ENCODE measurements at places on chromosomes 3 and 15.

- no peak for DNase-seq
Measured at GRCh38 chr3:24373198-24373959, 121.3 kb downstream of the THRB start.

DNA sequence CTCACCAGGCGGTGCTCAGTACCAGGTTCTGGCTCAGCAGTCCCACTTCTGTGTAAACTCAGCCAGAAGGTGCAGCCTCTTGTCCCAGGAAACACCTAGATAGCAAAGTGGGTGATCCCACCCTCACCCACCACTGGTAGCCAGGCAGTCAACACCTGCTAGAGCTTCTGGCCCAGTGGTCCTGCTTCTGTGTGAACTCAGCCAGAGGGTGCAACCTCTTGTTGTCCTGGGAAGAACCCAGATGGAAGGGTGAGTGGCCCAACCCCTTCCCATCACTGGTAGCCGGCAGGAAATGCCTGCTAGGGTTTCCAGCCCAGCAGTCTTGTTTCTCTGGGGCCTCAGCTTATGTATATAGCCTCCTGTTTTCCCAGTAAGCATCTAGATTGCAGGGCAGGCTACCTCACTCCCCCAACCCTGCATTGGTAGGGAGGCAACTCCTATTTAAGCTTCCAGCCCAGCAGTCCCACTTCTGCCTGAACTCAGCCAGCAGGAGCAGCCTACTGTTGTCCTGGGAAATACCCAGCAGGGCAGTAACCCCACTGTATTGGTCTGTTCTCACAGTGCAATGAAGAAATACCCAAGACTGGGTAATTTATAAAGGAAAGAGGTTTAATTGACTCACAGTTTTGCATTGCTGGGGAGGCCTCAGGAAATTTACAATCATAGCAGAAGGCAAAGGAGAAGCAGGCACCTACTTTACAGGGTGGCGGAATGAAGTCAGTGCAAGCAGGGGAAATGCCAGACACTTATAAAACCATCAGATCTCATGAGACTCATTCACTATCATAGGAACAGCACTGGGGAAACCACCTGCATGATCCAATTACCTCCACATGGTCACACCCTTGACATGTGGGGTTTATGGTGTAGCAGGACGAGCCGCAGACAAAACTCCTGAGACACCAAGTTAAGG lies 110.6 kb downstream of the DTWD1 start:
- no peak for DNase-seq

GRCh38 chr3:87209111-87209510 lies 18.0 kb upstream of the CHMP2B start:
- no peak for DNase-seq

- DNase-seq = no peak
Measured at GRCh38 chr3:88542916-88543315, 393.2 kb downstream of the C3orf38 start.

- no peak for DNase-seq
Measured at GRCh38 chr3:160748231-160748630, 7.8 kb upstream of the PPM1L start.

GRCh38 chr3:97297032-97297431 lies 467.5 kb upstream of the ARL6 start:
- no peak for DNase-seq

DNA sequence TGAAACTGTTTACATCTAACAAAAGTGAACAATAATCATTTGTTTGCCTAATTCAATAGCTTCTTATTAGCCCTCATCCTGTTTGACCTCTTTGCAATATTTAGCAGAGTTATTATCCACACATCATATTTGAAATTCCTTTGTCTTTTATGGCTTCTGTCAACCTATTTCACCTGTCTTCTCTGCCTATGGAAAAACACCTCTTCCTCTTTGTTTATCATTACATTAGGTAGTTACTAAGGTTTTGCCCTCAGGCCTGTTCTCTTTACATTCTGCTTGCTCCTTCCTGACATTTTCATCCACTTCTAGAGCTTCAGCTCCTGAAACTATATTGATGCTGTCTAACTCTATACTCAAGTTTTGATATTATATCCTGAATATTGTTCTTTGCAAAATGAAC lies 183.0 kb downstream of the SUCNR1 start:
- DNase-seq = no peak

GRCh38 chr15:67359431-67360079 lies 105.0 kb downstream of the IQCH start:
- DNase-seq = no peak

GRCh38 chr3:27311400-27311799 lies 57.8 kb downstream of the NEK10 start:
- peak; percentile 53 for DNase-seq

GRCh38 chr15:67156834-67157233 lies 91.4 kb downstream of the SMAD3 start:
- no peak for DNase-seq

DNA sequence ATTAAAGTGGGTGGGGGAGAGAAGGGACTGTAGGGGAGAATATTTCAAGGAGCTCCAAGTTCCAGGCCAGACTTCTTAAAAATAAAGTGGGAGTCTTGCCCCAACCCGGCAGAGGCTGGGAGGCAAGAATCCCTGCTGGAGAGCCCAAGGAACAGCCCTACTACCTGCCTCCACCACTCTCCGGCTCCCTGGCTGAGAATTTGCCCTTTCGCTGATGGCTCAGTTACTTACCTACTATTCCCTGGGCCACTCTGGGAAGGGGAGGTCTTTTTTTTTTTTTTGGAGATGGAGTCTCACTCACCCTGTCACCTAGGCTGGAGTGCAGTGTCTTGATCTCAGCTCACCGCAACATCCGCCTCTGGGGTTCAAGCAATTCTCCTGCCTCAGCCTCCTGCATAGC lies 15.5 kb downstream of the MYL3 start:
- DNase-seq = peak; percentile 24

- DNase-seq = no peak
Measured at GRCh38 chr3:158249183-158249582, 139.3 kb downstream of the RSRC1 start.

DNA sequence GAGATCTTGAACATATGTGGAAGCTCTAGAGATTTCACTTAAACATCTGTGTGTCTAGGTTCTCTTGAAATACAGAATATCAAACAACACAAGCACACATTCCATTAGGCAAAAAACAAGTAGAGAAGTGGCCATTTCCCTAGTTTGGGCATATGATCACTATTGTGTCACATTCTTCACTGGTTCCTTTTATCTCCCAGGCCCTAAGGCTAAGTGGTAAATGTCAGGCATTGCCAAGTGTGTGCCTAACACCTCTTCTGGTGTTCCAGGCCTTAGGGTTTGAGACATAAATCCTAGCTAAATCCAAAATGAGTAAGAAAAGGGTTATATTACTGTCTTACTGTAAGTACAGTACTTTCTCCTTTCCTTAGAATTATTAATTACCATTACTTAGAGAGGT lies 880.1 kb downstream of the PDCD6IP start:
- DNase-seq = no peak

GRCh38 chr3:177286034-177286433 lies 88.8 kb upstream of the TBL1XR1 start:
- DNase-seq = no peak

- no peak for DNase-seq
Measured at GRCh38 chr15:20295238-20295811, 246.3 kb downstream of the GOLGA6L6 start.

DNA sequence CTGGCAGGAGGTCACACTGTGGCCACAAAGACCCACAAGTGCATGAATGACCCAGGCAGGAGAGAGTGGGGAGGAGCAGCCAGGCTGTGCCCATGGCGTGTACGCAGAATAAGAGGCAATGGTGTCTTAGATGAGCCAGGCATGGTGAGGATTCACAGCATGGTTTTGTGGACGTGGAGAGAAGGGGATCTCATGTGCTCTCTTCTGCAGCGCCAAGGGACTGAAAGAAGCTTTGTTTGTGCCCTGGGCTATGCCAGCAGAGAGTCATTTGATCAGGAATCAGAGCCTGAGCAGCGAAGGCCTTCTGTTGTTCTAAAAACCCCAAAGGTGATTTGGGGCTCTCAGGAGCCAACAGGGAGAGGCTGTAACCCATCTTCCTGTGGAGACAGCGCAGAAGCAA lies 18.7 kb upstream of the RPP14 start:
- no peak for DNase-seq

GRCh38 chr3:139935866-139936817 lies 1.2 kb downstream of the CLSTN2 start:
- peak; percentile 44 for DNase-seq

GRCh38 chr3:42441791-42442190 lies 31.4 kb upstream of the LYZL4 start:
- DNase-seq = no peak

DNA sequence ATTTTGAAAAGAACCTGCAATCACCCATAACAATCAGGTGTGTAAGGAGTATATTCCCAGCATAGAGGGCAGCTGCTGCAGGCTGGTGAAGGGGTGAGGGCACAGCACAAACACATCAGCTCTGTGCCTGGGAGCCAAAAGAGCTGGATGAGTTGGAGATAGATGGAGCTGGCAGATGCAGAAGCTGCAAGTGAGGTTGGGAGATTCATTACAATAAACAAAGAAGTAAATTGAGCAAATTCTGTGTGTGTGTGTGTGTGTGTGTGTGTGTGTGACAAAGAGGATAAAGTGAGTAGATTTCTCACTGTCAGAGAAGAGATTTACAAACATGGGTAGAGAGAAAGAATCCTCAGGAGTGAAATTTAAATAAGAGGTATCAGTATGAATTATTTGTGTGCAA lies 994.7 kb downstream of the EPHA3 start:
- no peak for DNase-seq

- no peak for DNase-seq
Measured at GRCh38 chr15:78574944-78575343, 9.6 kb downstream of the CHRNA5 start.

DNA sequence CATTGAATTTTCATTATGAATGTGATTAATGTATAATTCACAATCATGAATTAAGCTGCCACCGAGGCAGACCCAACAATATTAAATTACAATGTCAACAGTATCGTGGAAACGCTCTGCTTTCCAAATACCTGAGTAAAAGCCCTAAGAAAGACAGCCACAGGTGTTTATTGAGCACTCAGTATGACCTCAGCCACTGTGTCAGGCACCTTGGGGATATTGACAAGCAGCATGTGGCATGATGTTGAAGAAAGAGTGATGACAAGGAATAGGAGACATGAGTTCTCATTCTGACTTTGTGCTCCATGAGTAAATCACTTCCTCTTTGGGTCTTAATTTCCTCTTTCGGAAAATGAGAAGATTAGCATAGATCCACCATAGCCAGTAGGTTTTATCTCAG lies 12.8 kb downstream of the C2CD4A start:
- no peak for DNase-seq

GRCh38 chr3:182715006-182715405 lies 78.3 kb upstream of the ATP11B start:
- DNase-seq = no peak

DNA sequence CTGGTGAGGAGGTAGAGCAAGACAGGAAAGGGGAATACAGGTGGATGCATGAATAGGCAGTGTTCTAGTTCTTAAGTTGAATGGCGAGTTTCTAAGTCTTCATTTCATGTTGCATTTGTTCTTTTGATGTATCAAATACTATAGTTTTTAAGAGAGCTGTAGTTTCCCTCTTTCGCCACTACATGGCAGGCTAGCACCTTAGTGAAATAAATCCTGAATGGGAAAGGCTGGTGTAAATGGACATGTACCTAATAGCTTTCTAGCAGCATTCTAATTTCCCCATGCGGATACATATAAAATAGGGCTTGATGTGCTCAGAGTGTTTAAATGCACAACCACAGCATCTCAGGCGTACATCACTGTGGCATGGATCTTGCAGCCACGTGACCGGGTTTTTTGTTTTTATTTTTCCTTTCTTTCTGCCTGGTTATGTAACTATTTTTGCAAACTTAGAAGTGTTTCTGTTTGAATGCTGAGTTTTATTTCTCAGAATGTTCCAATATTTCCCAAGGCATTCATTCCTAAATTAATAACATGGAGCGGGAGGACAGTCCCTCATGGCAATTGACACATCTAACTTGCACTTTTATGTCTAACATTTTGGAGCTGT lies 23.5 kb upstream of the CLN6 start:
- DNase-seq = no peak

GRCh38 chr3:308597-309321 lies 112.2 kb downstream of the CHL1 start:
- DNase-seq = no peak

- DNase-seq = no peak
Measured at GRCh38 chr15:43625106-43625505, 6.5 kb upstream of the STRC start.

Data from H9 (cell line).